ENCODE measurements at places on chromosomes 11 and 22.

DNA sequence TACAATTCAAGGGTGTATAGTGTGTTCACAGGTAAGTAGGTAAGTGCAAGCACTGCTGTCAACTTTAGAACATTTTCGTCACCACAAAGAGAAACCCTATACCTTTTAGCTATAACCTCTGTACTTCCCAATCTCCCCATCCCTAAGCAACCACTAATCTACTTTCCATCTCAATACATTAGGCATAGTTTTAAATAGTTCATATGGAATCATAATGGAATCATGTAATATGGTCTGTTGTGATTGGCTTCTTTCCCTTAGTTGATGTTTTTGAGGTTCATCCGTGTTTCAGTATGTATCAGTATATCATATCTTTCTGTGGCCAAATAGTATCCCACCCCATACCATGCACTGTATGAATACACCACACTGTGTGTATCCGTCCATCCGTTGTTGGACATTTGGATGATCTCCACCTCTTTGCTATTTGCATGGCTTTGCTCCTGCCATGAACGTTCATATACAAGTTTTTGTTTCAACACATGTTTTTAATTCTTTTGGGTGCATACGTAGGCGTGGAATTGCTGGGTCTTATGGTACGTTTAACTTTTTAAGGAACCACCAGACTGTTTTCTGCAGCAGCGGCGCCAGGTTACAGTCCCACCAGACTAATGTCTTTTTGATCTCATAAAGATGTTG lies 27.7 kb upstream of the OPCML start:
- DNase-seq, result no peak

- DNase-seq, result no peak
Observed at GRCh38 chr11:68838572-68838964, 3.1 kb downstream of the CPT1A start.

DNA sequence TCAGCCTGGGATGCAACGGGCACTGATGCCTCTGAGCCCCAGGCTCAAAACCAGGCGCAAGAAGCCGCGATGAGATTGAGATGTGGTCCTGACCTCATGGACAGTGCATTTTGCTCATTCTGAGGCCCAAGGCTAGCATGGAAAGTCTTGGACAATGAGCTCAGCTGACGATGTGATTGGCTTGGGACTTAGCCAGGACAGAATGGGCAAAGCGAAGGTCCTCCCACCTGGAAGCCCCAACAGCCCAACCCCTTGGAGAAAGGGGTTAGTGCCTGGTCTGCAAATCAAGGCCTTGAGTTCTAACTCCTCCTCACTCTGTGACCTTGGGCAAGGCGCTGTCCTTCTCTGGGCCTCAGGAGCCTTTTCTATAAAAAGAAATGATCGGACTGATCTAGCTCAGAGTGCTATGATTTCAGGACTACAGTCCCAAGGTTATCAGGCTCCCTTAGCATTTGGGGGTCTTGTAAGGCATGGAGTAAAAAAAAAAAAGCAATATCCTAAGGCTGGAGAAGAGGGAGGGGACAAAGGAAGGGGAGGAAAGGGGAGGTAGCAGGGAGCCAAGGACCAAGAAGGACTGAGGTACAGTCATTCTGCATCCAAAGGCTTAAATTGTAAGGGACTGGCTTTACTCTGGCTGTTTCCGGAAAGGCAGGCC lies 2.7 kb downstream of the SLC43A3 start:
- no peak for DNase-seq

- DNase-seq, result no peak
Observed at GRCh38 chr22:32822179-32822877, 20.8 kb downstream of the TIMP3 start.

- DNase-seq, result no peak
Observed at GRCh38 chr22:32583921-32584335, 109.3 kb downstream of the FBXO7 start.

GRCh38 chr22:26374391-26375026 lies 54.6 kb upstream of the ASPHD2 start:
- DNase-seq, result no peak

- DNase-seq, result no peak
Observed at GRCh38 chr11:40722179-40722795, 737.2 kb downstream of the LRRC4C start.

GRCh38 chr11:93537767-93538261 lies 5.4 kb downstream of the SMCO4 start:
- DNase-seq, result no peak

DNA sequence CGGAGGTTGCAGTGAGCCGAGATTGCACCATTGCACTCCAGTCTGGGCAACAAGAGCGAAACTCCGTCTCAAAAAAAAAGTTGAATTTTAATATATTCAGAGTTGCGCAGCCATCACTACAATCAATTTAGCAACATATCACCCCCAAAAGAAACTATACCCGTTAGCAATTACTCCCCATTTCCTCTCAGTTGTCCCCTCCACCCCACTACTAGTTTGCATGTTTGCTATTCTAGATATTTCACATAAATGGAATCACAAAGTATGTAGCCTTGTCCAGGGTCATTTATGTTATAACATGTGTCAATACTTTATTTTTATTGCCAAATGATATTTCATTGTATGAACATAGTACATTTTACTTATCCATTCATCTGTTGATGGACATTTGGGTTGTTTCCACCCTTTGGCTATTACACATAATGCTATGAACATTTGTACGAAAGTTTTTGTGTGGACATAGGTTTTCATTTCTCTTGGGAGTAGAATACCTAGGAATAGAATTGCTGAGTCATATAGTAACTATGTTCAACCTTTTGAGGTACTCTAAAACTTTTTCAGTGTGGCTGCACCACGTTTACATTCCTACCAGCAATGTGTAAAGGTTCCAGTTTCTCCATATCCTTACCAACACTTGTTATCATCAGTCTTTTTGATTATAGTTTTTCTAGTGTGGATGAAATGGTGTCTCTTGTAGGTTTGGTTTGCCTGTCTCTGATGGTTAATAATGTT lies 2.2 kb downstream of the ZNF143 start:
- no peak for DNase-seq
